ENCODE measurements at places on chromosomes 11 and 22.

- DNase-seq = no peak
Observed at GRCh38 chr11:102368472-102368871, 21.5 kb downstream of the BIRC2 start.

DNA sequence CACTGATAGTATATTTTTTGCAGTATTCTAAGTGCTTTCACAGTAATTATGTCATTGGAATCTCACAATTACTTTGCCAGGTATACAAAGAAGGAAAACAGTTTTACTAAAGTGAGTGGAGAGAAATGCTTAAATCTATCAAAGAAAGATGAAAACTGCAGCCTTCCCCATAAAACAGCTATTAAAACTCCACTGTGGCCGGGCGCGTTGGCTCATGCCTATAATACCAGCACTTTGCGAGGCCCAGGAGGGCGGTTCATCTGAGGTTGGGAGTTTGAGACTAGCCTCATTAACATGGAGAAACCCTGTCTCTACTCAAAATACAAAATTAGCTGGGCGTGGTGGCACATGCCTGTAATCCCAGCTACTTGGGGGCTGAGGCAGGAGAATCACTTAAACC lies 19.1 kb downstream of the OR51E1 start:
- no peak for DNase-seq

- no peak for DNase-seq
Observed at GRCh38 chr22:47053726-47054141, 291.3 kb downstream of the TBC1D22A start.

GRCh38 chr11:33773404-33773986 lies 825 bp downstream of the FBXO3 start:
- DNase-seq = peak; percentile 31

- DNase-seq = no peak
Observed at GRCh38 chr11:62315431-62315830, 16.6 kb upstream of the SCGB1D4 start.

All from activated CD4-positive, alpha-beta T cell treated with anti-CD3 and anti-CD28 coated beads, Interleukin-2, amount 50 U/mL, for 48 hours (primary cell).